ENCODE measurements at places on chromosomes 2 and 18.

DNA sequence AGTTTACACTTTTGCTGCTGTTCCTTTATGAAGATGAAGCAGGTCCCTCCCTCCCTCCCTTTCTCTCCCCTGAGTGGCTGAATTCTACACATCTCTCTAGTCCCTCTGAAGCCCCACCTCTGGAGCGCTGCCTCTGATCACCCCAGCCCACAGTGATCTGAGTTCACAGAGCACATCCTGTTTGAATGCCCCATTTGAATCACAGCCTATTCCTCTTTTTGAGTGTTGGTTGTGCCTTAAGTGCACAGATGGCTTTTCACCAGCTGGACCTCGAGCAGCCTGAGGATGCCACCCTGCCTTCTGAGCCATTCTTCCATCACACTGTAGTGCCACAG, 87.1 kb downstream of the ITGB1BP1 start:
- peaks cover 6% of the 10 kb centered on the region for H3K4me1 ChIP-seq
- peak overlapping the region; percentile 72 for H3K27ac ChIP-seq
- H3K4me3 ChIP-seq: no peak overlapping the region
- no peak for DNase-seq
- peaks cover 8% of the 10 kb centered on the region for H3K36me3 ChIP-seq

DNA sequence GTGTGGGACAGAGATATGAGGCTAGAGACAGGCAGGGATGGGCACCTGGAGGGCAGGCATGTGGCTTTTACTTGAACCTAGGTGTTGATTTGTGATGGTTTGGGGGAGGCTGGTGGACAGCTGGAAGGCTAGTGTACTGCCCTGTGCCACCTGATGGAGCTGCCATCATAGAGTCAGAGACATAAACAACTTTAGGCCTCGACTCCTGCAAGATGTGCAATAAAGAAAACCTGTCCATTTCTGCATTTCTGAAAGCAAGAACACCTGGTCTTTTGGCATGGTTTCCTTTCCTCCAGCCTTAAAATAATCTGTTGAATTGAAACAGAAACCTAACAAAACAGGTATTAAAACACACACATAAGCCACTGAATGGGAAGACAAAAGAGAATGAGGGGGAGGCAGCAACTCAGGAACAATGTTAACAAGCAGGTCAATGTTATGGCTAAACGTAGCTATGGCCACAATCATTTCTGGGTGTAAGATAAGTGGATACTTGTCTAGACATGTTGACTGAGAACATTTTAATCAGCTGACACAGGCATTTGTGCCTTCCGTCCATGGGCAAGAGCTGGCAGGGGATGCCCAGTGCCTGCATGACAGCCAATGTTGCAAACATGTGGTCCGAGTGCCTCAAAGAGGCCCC, 87.8 kb downstream of the KCTD1 start:
- H3K27me3 ChIP-seq: peaks cover 4% of the 10 kb centered on the region
- no peak overlapping the region for H3K4me3 ChIP-seq
- peaks cover 21% of the 10 kb centered on the region for H3K4me1 ChIP-seq
- DNase-seq: no peak

DNA sequence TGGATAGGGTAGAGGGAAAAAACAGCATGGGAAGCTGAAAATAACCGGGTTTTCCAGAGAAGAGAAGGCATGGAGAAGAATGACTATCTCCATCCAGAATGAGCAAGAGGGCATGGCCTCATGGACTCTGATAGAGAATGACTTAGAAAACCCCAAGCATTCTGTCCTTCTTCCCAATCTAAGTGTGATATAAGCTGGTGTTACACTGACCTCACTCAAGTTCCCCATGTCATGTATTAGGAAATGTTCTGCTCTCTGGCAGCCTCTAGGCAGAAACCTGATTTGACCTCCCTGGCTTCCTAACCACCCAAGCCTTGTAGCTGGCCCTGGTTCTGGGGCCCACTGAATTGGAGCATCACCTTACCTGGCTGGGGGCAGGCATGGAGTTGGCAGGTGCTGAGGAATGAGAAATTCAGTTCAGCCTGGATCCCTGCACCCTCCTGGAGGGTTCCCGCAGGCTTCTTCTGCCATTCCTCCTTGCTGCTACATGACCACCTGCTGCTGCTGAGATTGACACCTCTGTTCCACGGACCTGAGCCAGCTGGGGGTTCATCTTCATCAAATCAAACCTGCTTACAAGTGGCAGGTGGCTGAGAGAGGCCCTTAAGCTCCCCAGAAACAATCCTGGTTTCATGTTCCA, 5.2 kb upstream of the SIGLEC15 start:
- H3K36me3 ChIP-seq: no peaks in the 10 kb centered on the region
- peaks cover 7% of the 10 kb centered on the region for H3K27me3 ChIP-seq
- DNase-seq: no peak
- H3K4me1 ChIP-seq: no peaks in the 10 kb centered on the region
- H3K27ac ChIP-seq: no peak overlapping the region

GRCh38 chr2:58796239-58796910, 555.2 kb upstream of the FANCL start:
- DNase-seq: no peak
- H3K36me3 ChIP-seq: no peaks in the 10 kb centered on the region
- H3K27ac ChIP-seq: no peak overlapping the region
- H3K27me3 ChIP-seq: no peaks in the 10 kb centered on the region
- peaks cover 11% of the 10 kb centered on the region for H3K4me1 ChIP-seq

DNA sequence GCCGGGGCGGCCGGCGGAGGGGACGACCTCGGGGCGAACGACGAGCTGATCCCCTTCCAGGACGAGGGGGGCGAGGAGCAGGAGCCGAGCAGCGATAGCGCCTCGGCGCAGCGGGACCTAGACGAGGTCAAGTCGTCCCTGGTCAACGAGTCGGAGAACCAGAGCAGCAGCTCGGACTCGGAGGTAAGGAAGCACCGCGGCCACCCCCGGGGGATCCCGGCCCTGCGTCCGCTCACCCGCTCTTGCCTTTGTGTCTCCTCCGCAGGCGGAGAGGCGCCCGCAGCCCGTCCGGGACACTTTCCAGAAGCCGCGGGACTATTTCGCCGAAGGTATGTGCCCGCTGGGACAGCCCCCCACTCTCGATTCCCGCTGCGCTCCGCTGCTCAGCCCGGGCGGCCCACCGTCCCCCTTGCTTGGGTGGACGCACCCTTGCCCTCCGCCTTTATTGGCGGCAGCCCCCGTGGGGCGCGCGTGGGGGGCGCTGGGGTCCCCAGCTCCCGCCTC, 611 bp downstream of the TCF7L1 start:
- peaks cover 11% of the 10 kb centered on the region for H3K4me1 ChIP-seq
- H3K27me3 ChIP-seq: peaks cover 1% of the 10 kb centered on the region
- peak overlapping the region; percentile 64 for H3K4me3 ChIP-seq
- no peaks in the 10 kb centered on the region for H3K36me3 ChIP-seq

- no peak for DNase-seq
- H3K27ac ChIP-seq: no peak overlapping the region
- H3K36me3 ChIP-seq: no peaks in the 10 kb centered on the region
- H3K4me1 ChIP-seq: peaks cover 17% of the 10 kb centered on the region
- peaks cover under 1% of the 10 kb centered on the region for H3K27me3 ChIP-seq
- H3K4me3 ChIP-seq: no peak overlapping the region
These were observed 27.9 kb downstream of the ACSL3 start for GRCh38 chr2:222888716-222889115.
